Lower leg skin (tissue), 4 donors: ENCODE measurements at places on chromosomes 12 and 14.

GRCh38 chr12:94689002-94689645, 38.8 kb upstream of the TMCC3 start:
- no peak for DNase-seq

- DNase-seq: no peak
These were observed 5.9 kb upstream of the CLEC4E start for GRCh38 chr12:8546591-8546990.

- DNase-seq: peak; percentile 72
These were observed 9.2 kb downstream of the BEGAIN start for GRCh38 chr14:100577986-100578431.

DNA sequence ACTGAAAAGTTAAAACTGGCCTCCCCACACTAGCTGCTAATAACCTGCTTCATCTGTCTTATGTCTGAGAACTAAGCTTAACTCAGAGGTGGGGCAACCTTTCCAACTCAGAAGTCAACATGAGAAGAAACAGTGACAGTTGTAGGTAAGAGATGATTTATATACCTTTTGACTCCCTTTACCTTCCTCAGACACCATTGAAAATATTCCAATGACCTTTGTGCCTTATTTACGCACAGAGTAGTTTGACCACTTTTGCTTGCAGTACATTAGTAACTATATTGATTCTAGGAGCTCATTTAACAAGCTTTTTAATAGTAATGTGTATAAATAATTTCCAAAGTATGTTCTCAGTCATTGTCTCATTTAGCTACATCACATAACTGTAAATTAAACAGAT, 77.6 kb downstream of the ALX1 start:
- DNase-seq: no peak

DNA sequence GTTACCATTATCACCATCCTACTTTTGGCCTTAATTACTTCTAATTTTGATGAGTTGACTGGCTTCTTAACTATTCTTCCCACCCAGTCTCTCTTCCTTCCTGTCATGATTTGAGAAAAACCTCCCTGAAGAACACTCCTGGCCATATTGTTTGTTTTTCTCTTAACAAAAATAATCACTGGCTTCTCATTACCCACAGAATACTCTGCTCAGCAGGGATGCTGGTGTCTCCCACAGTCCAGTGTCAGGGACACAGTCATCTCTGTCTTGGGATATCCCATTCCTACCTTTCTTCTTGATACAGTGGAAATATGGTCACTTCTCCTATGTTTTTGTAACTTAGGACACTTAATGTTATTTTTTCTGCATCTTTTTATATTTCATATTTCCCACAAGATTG, 103.7 kb downstream of the SRGAP1 start:
- no peak for DNase-seq

DNA sequence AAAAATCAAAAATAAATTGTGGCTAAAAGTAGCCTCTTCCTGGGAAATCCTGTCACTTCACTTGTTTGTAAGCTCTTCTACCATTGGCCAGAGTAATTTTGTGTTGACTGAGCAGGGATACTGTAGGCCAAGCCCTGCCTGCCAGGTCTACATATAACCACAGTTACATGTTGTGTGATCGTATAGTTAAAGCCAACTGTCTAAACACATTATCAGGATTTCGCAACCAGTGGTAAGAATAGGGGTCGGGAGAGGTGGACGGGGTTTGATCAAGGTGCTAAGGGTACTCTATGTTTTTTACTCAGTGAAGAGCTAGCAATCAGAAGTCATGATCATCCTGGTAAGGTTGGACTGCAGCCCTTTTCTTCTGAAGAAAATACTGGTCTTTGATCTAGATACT, 13.4 kb downstream of the ANKRD13A start:
- no peak for DNase-seq

GRCh38 chr12:95473231-95473883, 595 bp upstream of the METAP2 start:
- DNase-seq: no peak

DNA sequence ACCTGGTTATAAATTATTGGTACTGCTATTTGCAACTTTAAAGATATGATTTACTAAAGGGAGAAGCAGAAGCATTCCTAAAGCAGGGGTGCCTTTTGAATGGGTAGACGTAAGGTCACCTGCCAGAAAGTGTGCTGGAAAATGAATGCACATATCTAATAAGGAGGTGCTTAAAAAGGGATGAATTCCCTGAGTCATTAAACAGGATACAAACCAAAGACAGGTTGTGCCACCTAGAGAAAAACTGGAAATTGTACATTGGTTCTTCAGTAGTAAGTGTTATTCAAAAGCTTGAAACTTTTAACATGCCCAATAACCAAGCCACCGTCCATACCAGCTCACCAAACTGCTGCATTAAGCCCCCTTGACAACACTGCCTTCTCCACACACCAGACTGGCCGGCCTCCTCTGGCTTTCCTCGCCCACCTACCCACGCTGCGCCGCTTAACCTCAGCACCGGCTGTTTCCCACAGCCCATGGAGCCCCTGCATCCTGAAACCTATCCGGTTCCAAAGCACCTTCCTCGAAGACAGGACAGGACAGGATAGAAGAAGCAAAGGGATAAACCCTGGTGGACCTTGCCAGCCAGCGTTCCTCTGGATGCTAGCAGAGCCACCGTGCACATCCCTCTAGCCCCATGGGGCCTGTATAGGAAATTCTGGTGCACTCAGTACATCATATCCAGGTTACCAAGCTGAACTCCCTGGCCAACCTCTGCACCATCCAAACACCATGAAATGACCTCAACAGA, 201.5 kb upstream of the CAND1 start:
- no peak for DNase-seq

- no peak for DNase-seq
These were observed 52.2 kb upstream of the CD163 start for GRCh38 chr12:7555752-7556151.

- DNase-seq: no peak
These were observed 1.8 kb downstream of the PDE6H start for GRCh38 chr12:14974633-14975032.

- no peak for DNase-seq
These were observed 264.1 kb downstream of the SEC23A start for GRCh38 chr14:38838979-38839323.

- no peak for DNase-seq
These were observed 70.3 kb downstream of the ALX1 start for GRCh38 chr12:85350356-85350755.

GRCh38 chr12:123958876-123959275, 13.8 kb downstream of the CCDC92 start:
- DNase-seq: no peak

DNA sequence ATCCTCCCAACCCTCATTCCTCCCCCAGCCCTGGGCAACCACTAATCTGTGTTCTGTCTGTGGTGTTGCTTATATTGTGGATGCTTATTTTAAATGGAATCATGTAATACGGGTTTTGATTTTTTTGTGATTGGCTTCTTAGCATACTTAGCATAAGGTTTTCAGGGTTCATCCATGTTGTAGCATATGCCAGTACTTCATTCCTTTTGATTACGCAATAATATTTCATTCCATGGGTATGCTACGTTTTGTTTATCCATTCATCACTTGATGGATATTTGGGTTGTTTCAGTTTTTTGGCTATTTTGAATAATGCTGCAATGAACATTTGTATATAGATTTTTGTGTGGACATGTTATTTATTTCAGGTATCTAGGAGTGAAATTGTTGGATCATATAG, 82.9 kb downstream of the TSPAN9 start:
- no peak for DNase-seq
